ENCODE measurements at places on chromosomes 2 and 18.

DNA sequence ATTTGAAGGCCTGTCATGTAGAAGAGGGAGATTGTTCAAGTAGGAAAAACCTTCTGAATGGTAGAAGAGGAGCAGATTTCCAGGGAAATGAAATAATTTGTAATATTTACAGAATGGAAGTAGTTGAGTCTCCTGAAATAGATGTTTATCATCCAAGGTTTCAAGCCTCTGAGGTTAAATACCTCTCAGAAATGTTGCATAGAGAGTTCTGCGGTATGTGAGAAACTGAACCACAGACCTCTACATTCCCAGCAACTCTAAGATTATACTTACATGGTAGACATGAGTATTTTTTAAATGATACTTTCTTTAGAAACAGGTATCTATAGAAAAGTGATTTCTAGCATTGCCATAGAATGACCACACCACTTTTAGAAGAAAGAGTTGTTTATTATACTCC is 379.8 kb upstream of the FANCL start:
- DNase-seq, result no peak

DNA sequence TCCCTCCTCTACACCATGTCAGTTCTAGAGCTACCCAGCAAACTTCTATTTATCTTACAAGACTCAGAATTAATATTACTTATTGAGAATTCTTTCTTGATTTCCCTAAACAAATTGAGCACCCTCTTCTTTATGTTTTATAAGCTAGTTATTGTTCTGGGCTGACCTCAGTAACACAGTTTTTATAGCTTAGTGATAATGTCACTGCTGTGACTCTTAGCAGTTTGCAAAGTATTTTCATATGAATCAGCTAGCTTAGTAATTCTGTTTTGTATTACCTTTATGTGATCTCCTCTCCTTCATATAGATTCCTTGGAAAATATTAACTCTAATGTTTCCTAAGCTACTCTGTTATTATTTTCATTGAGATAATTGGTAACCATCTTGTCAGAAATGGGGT is 114.9 kb downstream of the PMS1 start:
- no peak for DNase-seq

DNA sequence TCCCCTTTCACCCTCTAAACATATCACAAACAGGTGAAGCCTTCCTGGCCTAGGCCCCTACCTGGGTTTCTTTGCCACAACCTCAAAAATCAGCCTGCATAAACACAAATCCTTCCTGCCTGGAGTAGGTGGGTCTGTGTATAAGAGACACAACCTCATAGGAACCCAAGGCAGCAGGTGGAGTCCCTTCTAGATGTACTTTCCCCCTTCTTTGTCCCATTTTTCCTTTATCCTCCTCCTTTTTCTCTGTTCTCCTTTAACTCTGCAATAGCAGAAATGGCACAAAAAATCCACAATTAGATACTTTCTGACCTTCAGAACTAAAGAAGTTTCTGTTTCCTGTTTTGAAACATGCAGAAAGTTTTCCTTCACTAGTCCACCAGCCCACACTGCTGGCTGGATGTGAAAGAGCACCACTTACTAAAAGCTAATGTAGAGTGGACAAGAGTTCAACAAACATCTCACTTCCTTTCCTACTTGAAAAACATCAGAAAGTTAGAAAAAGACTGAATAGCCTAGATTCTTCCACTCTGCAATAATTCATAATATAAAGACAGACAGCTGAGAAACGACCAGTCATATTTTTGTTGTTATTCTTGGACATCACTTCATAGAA is 11.2 kb downstream of the SLC40A1 start:
- no peak for DNase-seq

GRCh38 chr18:3015204-3015592 is 2.3 kb upstream of the LPIN2 start:
- no peak for DNase-seq

- DNase-seq, result peak; percentile 32
Measured at GRCh38 chr2:131092458-131093005, 728 bp downstream of the FAM168B start.

GRCh38 chr2:121476684-121477083 is 54.0 kb upstream of the RNU4ATAC start:
- DNase-seq, result peak; percentile 54

DNA sequence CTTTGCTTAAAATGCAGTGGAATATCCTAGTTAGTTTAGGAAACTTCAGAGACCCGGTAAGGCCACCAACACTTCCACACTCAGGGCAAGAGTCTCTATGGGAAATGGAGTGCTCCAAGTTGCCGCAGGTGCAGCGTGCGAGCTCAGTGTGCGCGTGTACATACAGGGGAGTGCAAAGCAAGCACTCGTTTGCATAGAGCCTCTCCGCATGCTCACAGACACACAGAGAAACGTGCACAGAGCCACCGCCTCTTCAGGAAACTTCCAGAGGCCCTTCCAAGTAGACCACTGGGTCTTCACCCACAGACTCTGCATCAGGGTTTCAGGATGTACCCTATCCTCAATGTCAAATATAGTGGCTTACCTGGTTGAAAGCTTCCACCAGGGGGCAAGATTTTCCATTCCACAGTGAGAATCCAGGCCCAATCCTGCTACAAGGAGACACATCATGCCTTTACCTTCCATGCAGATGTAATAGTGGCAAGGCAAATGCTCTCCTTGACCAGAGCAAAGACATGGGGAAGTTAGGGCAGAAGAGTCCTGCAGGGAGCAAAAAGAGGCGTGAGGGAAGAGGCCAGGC is 513.0 kb upstream of the MYT1L start:
- no peak for DNase-seq

DNA sequence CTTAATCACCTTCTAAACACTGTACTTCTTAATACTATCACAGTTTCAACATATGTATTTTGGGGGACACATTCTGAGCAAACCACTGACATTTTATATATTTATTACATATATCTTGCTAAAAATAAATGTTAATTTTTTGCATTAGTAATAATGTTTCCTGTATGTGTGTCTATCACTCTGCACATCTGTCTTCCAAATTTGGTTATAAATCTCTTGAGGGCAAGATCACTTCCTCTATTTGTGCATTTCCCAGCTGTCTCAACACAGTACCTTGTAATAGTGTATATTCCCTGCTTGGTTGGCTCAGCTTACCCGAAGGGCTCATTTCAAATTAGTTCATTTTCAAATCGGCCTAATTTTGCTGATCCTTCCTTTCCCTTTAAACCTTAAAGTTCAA is 617.1 kb upstream of the GYPC start:
- DNase-seq, result no peak

DNA sequence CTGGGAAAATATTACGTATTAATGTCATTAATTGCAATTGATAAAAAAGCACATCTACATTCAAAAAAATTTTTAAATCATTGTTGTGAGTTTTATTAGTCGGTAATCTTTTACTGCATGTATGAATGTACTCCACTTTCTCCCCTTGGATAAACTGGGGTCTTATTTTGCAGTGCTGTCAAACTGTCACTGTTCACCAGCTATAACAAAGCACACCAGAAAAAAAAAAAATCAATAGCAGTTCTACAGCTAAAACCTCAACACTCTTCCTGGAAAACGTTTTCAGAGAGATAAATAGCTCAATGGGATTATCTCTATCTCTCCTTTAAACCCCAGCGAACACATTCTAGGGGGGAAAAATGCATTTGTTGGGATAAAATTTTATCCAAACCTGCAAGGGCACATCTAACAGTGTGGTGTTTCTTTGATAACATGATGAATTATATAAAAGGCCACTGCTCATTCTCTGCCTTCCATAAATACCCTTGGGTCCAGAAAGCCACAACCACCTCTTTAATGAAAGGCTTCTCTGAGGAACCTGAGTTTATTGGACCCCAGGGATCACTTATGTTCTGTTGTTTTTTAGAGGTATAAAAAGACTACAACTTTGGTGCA is 219.9 kb downstream of the CDH20 start:
- DNase-seq, result no peak
